ENCODE measurements at places on chromosomes 4 and X. TPM values are rescaled to one million over a fixed set of nuclear protein-coding genes. Genes with fewer than 3 reads are reported as not detected.

- H3K4me1 ChIP-seq: no peaks in the 10 kb centered on the region
- H3K27ac ChIP-seq: no peak overlapping the region
- DNase-seq: no peak
- H3K36me3 ChIP-seq: no peaks in the 10 kb centered on the region
- H3K4me3 ChIP-seq: no peak overlapping the region
- no peaks in the 10 kb centered on the region for H3K27me3 ChIP-seq
Measured at GRCh38 chrX:155745792-155746191, 133.0 kb upstream of the TMLHE start.

Gene FAM9C
- not detected for total RNA-seq

DNA sequence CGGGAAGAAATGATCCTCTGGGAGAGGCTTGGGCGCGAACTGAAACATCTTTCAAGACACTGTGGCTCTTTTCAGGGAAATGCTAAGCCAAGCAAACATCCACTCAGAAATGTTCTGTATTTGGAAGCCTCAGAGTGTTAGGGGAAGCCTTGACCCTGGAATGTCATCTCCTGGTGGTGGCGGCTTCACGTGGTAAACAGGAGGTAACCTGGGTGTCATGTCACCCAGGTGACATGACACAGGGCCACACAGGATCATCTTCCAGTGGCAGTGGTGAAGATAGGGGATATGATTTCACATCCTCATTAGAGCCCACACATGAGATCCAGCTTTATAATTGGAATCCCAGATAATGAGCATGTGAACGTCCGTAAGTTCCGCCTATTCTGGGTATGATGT is 140.0 kb downstream of the TBL1X start:
- no peak overlapping the region for H3K27ac ChIP-seq
- DNase-seq: no peak
- no peaks in the 10 kb centered on the region for H3K4me1 ChIP-seq
- H3K36me3 ChIP-seq: no peaks in the 10 kb centered on the region
- no peak overlapping the region for H3K4me3 ChIP-seq
- H3K27me3 ChIP-seq: no peaks in the 10 kb centered on the region

Gene SMIM31
- total RNA-seq: not detected

- DNase-seq: no peak
- H3K36me3 ChIP-seq: no peaks in the 10 kb centered on the region
- peaks cover 8% of the 10 kb centered on the region for H3K27me3 ChIP-seq
Measured at GRCh38 chrX:274904-275475, 6.2 kb upstream of the PLCXD1 start.

Gene BLTP1
- total RNA-seq: 75.8 TPM

Gene SPATA18
- total RNA-seq: 13.0 TPM

All from sigmoid colon (tissue), 7 donors.